ENCODE measurements at places on chromosomes 3 and 15. TPM values are rescaled to one million over a fixed set of nuclear protein-coding genes. Genes with fewer than 3 reads are reported as not detected.

The GPR27 gene
- not detected for total RNA-seq

The UBE2E2 gene
- 35.0 TPM for total RNA-seq

The LTF gene
- total RNA-seq = not detected

The IL20RB gene
- 3.0 TPM for total RNA-seq

The SGO1 gene
- 9.5 TPM for total RNA-seq

The SLC6A1 gene
- not detected for total RNA-seq

The BFSP2 gene
- not detected for total RNA-seq

The AZI2 gene
- 48.6 TPM for total RNA-seq

The LRRK1 gene
- 2.8 TPM for total RNA-seq

The FANCD2OS gene
- not detected for total RNA-seq

The KNG1 gene
- not detected for total RNA-seq

The C15orf62 gene
- not detected for total RNA-seq

The RHOV gene
- not detected for total RNA-seq

The GASK1A gene
- total RNA-seq = 1.2 TPM

The CCR8 gene
- not detected for total RNA-seq

The MAGEF1 gene
- total RNA-seq = 34.0 TPM

The WNT5A gene
- 33.5 TPM for total RNA-seq

The TNFAIP8L3 gene
- 2.1 TPM for total RNA-seq

The ECT2 gene
- total RNA-seq = 57.0 TPM

The CALML4 gene
- total RNA-seq = 2.7 TPM

The CFAP91 gene
- 0.50 TPM for total RNA-seq

The HESX1 gene
- 1.0 TPM for total RNA-seq

The MAGEL2 gene
- 0.84 TPM for total RNA-seq

The CLRN1 gene
- total RNA-seq = not detected

The LTK gene
- 0.50 TPM for total RNA-seq

All from bronchus fibroblast of lung (primary cell).